ENCODE measurements at places on chromosomes 12 and 14. TPM values are rescaled to one million over a fixed set of nuclear protein-coding genes. Genes with fewer than 3 reads are reported as not detected.

The SLC25A47 gene
- not detected for total RNA-seq

The SLC38A4 gene
- total RNA-seq = not detected

The IGF1 gene
- not detected for total RNA-seq

The KLRC2 gene
- not detected for total RNA-seq

The GUCY2C gene
- total RNA-seq = not detected

The PIGH gene
- 22.8 TPM for total RNA-seq

The DLGAP5 gene
- 29.9 TPM for total RNA-seq

The MANSC4 gene
- total RNA-seq = not detected

The NGB gene
- not detected for total RNA-seq

The HNF1A gene
- 8.7 TPM for total RNA-seq

The TMBIM6 gene
- 590 TPM for total RNA-seq

The BTBD6 gene
- 19.6 TPM for total RNA-seq

The KLRD1 gene
- not detected for total RNA-seq

The ZNF891 gene
- total RNA-seq = 0.52 TPM

The NFE2 gene
- not detected for total RNA-seq

The C12orf54 gene
- not detected for total RNA-seq

The PTPRR gene
- total RNA-seq = 31.0 TPM

The PPFIA2 gene
- total RNA-seq = not detected

The MYO1H gene
- total RNA-seq = not detected

The CLEC14A gene
- not detected for total RNA-seq

The HPD gene
- total RNA-seq = 13.4 TPM

The MSI1 gene
- total RNA-seq = 0.29 TPM

The SPIC gene
- not detected for total RNA-seq

The CCDC197 gene
- total RNA-seq = not detected

The ANO4 gene
- not detected for total RNA-seq

The IFI27L2 gene
- total RNA-seq = 144 TPM

The ADAM20 gene
- not detected for total RNA-seq

The OGFOD2 gene
- 79.9 TPM for total RNA-seq

The IL31 gene
- total RNA-seq = not detected

The TAS2R19 gene
- total RNA-seq = not detected

The DHRS2 gene
- not detected for total RNA-seq

The KRT78 gene
- not detected for total RNA-seq

The LEMD3 gene
- total RNA-seq = 28.3 TPM

The LPAR5 gene
- not detected for total RNA-seq

The DIO3 gene
- not detected for total RNA-seq

The PZP gene
- total RNA-seq = not detected

The NUAK1 gene
- 5.4 TPM for total RNA-seq

The NEUROD4 gene
- total RNA-seq = not detected

The SCARB1 gene
- 119 TPM for total RNA-seq

The TMEM179 gene
- total RNA-seq = 8.1 TPM

The SLC17A8 gene
- not detected for total RNA-seq

The NPFF gene
- total RNA-seq = not detected

The HELB gene
- total RNA-seq = 7.8 TPM

The NXPH4 gene
- 0.54 TPM for total RNA-seq

The P2RX7 gene
- total RNA-seq = 1.2 TPM

The RASAL1 gene
- total RNA-seq = 29.3 TPM

The WIF1 gene
- not detected for total RNA-seq

The BCL11B gene
- total RNA-seq = not detected

The RIPK3 gene
- total RNA-seq = not detected

The RBMS2 gene
- 16.6 TPM for total RNA-seq

The SLC10A1 gene
- total RNA-seq = not detected

The TXNDC16 gene
- total RNA-seq = 0.26 TPM

The CBX5 gene
- 44.3 TPM for total RNA-seq

The LBHD2 gene
- total RNA-seq = 7.5 TPM

The CEP83 gene
- total RNA-seq = 10.6 TPM

All from Caki2 (cell line).